ENCODE measurements at places on chromosomes 7 and 10. TPM values are rescaled to one million over a fixed set of nuclear protein-coding genes. Genes with fewer than 3 reads are reported as not detected.

The CRCP gene
- total RNA-seq, result 36.4 TPM

The BEND7 gene
- total RNA-seq, result 1.2 TPM

The ZNF735 gene
- total RNA-seq, result not detected

The ECHDC3 gene
- total RNA-seq, result not detected

The CHN2 gene
- total RNA-seq, result 7.7 TPM

DNA sequence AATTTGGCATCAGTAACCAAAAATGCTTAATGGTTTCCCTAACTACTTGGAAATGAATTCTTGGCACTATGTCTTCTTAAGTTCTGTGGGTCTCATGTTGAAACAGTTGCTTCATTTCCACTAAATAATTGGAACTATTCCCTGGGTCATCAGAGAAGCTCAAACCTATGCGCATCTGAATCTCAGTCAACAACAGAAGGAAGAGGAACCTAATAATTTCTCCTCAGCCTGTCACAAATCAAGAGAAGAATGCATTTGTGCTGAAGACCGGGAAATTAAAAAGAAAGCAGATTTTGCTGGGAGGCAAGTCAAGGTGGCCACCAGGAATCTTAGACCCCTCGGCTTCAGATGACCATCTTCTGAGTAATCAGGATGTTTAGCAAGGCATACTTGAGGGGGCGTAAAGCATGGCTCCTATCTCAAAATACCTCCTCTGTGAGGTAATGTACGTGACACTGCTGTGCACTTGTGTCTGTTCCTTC lies 41.4 kb downstream of the TOMM7 start:
- no peak for DNase-seq

DNA sequence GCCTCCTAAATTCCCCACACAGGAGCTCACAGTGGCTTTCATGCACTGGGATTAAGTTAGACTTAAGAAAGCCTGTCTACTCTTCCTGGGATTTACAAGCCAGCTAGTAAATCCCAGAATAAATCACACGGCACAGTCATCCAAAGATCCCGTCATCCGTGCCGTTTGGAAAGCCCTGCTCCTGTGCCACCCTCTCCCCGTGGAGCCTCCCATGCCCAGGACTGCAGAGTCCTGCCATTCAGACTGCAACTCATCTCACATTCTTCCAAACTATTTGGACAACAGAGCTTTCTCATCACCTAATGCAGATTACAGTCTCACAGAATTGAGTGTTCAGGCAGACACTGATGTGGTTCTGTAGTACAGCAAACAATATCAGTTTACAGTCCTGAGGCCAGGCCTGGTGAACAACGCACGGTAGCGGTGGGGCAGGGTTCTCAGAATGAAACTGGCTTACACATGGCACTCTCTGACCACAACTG lies 166.5 kb downstream of the EGFR start:
- DNase-seq, result peak; percentile 43

- no peak for DNase-seq
These were observed 336.0 kb downstream of the PLXNA4 start for GRCh38 chr7:132240262-132240661.

DNA sequence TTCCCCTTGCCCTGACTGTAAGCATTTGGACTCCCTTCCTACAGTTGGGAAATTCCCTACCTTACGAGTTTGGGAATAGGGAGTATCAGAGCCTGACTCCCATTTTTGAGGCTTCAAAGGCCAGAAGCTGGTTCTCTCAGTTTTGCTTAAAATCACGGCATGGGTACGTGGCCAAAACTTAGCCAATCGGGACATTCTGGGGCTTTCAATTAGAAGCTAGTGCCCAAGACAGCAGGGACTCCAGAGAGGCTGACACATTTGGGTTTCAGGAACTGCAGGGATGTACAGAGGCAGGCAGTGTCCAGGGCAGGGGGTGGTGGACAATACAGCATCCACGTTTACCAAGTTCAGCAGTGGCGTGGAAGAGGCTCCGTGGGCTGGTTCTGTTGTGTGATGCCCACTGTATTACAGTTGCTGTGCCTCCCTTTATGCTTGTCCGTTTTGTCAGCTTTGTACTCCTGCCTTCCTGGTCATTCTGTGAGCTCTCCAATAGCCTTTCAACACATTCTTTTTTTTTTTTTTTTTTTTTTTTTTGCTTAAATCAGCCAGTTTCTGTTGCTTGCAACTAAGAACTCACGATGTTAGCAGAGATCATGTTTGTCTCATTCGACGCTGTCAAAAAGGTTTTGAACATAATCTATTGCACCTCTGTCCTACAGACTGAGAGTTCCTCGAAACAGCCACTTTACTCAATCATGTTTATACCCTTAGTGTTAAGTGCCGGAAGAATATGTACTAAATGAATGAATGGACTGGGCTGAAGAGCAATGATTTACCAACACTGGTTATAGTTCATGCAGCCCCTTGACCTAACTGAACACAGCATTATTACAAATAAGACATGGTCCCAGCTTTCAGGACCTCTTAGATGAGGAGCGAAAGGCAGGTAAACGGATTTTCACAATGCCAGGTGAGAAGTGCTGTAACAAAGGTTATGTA lies 1.1 kb downstream of the GGCT start:
- peak; percentile 9 for DNase-seq

GRCh38 chr7:116618338-116619128 lies 53.5 kb upstream of the MET start:
- no peak for DNase-seq

DNA sequence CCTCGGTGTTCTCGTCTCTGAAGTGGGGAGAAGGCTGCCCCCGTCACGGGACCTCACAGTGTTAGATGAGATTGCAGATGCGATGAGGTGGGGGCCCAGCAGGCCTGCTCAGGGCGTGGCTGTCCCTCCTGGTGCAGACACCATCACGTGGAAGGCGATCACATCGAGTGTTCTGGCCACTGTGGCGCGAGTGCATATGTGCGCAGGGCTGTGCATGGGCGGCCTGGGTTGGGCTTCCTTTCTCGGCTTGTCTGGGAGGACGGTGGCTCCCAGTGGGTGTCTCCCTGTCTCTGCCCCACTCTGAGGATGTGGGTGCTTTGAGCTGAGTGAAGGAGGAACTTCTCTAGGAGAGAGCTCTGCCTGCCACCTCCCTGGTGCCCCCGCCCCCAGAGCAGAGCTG lies 83.1 kb downstream of the LHPP start:
- no peak for DNase-seq

DNA sequence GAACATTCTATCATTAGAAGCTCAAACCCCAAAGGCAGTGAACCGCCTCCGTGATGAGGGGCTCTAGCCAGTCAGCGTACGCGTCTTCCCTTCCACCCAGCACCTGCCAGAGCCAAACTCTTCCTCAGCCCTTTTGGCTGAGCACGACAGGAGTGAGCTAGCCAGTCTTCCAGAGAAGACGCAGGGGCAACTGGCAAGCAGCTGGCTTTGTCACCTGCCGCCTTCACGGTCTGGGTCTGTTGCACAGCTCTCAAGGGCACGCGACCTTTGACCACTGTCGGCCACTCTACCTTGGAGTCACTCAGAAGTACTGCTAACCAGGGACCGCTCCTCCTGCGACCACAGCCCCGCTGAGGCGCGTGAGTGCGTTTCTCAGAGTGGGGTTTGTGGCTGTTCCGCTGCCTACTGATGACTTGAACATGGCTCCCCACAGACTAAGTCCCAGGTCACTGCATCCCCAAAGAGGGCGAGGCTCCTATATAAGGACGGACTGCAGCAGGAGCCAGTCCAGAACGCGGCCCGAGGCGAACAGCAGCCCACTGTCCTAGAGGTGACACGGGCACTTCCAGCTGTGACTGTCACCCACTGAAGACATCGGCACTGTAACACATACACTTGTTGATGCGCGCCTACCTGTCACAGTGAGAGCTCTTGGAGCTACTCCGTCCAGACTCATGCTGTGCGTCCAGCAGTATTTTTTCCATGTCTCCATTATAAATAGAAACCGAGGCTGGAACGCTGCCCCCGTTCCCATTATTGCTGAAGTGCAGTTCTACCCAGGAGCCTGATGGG lies 8.4 kb downstream of the BNIP3 start:
- DNase-seq, result no peak

- DNase-seq, result no peak
These were observed 264.2 kb downstream of the SEC23IP start for GRCh38 chr10:120156614-120157274.

DNA sequence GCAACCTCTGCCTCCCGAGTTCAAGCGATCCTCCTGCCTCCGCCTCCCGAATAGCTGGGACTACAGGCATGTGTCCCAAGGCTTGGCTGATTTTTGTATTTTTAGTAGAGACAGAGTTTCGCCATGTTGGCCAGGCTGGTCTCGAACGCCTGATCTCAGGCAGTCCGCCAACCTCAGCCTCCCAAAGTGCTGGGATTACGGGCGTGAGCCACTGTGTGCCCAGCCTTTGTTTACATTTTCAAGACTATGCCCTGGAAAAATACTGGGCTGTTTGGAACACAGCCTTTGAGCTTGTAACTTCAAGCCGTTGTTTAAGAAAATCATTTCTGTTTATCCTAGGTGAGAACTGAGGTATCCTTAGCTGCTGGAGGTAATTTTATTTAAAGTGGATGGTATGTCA lies 1.9 kb downstream of the ZKSCAN1 start:
- no peak for DNase-seq

DNA sequence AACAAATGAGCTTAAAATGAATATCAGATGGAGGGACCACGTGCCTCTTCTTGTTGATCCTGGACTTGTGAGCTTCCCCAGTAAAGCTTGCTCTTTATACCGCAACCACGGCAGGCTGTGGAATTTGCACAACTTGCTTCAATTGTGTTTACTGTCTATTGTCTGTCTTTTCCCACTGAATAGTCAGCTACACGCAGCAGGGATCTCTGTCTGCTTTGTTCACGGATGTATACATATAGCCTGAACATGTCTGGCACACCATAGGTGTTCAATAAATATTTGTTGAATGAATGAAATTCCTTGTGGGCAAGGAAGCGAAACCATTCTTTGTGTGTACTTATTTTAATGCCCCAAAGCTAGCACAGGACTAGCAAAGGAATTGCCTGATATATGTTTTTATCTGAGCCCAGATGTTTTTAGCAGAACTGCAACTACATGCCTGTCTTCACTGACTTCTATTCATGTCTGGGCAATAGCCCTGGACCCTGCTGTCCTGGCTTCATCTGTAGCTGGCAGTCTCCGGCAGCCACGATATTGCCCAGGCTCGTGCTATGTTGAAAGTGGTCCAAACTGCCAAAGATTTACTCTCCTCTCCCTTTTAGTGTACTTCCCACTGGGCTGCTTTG lies 29.9 kb upstream of the IFRD1 start:
- DNase-seq, result peak; percentile 59
